Thyroid gland (tissue), 4 donors: ENCODE measurements at places on chromosomes 16 and 17. TPM values are rescaled to one million over a fixed set of nuclear protein-coding genes. Genes with fewer than 3 reads are reported as not detected.

POLR3E gene
- total RNA-seq = 85.2 TPM

KRTAP1-5 gene
- not detected for total RNA-seq

GRCh38 chr16:22670551-22671041 is 143.4 kb upstream of the HS3ST2 start:
- no peaks in the 10 kb centered on the region for H3K27me3 ChIP-seq
- DNase-seq = no peak
- no peak overlapping the region for H3K27ac ChIP-seq
- H3K36me3 ChIP-seq = no peaks in the 10 kb centered on the region
- H3K4me1 ChIP-seq = no peaks in the 10 kb centered on the region

- H3K36me3 ChIP-seq = no peaks in the 10 kb centered on the region
- H3K4me1 ChIP-seq = no peaks in the 10 kb centered on the region
- no peak for DNase-seq
- no peak overlapping the region for H3K4me3 ChIP-seq
- H3K27me3 ChIP-seq = no peaks in the 10 kb centered on the region
Measured at GRCh38 chr16:79985606-79986005, 385.1 kb upstream of the MAF start.

KRTAP1-1 gene
- total RNA-seq = not detected

- no peaks in the 10 kb centered on the region for H3K4me1 ChIP-seq
- no peak overlapping the region for H3K27ac ChIP-seq
- H3K36me3 ChIP-seq = no peaks in the 10 kb centered on the region
- H3K4me3 ChIP-seq = no peak overlapping the region
Measured at GRCh38 chr17:27265333-27265732, 28.6 kb upstream of the WSB1 start.

DNA sequence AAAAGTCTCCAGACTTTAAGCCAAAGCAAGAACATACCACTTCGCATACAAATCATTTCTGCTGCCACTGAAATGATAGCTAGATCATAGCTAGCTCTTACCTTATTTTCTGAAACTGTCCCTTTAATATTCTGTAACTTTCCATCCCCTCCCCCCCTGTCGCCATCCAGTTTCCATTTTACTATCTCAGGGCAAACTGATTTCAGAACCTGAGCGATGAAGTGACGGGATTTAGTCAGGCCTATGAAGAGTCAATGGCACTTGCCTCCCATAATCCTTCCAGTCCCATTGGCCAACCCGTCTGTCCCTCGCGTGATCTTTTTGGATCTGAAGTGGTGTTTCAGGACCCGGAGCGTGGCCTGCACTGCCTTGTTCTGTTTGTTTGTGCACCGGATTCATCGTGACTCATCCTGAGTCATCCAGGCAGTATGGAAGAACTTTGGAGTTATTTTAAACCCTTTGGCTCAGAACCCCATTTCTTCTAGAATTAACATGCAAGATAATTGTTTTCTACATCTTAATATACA is 199.8 kb upstream of the CHMP6 start:
- H3K4me3 ChIP-seq = no peak overlapping the region
- no peaks in the 10 kb centered on the region for H3K27me3 ChIP-seq
- DNase-seq = peak; percentile 32
- peaks cover 35% of the 10 kb centered on the region for H3K4me1 ChIP-seq
- H3K36me3 ChIP-seq = no peaks in the 10 kb centered on the region
- peak overlapping the region; percentile 34 for H3K27ac ChIP-seq

FSCN2 gene
- total RNA-seq = 19.7 TPM

DNA sequence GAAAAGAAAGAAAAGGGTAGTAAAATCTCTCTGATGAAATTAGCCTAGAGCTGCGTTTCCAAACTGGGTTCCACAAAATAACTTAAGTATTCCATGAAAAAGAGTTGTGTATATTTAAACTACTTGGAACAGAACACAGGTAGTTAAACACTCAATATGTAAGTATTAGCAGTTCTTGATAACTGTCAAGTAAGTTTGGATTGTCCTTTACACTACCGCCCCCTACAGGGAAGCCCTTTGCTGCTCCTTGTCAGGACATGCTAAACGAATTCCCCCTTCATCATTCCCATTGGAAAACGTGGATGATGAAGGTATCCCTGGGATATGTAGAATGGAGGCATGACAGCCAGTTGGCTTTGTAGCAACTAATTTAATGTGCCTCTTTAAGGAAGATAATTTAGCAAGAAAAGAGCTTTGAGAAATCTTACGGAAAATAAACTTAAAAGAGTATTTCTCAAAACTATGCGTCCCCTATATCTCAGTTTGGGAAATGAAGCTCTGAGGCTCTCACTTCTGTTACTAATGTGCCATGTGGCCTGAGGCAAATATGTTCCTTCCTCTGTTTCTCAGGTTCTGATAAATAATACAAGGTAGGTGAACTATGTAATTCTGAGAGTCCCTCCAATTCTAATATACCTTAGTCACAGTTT is 18.8 kb downstream of the NCBP3 start:
- peak; percentile 41 for DNase-seq
- peaks cover 13% of the 10 kb centered on the region for H3K4me1 ChIP-seq
- no peaks in the 10 kb centered on the region for H3K27me3 ChIP-seq
- no peak overlapping the region for H3K4me3 ChIP-seq
- H3K27ac ChIP-seq = peak overlapping the region; percentile 66
- peaks cover 34% of the 10 kb centered on the region for H3K36me3 ChIP-seq

DNA sequence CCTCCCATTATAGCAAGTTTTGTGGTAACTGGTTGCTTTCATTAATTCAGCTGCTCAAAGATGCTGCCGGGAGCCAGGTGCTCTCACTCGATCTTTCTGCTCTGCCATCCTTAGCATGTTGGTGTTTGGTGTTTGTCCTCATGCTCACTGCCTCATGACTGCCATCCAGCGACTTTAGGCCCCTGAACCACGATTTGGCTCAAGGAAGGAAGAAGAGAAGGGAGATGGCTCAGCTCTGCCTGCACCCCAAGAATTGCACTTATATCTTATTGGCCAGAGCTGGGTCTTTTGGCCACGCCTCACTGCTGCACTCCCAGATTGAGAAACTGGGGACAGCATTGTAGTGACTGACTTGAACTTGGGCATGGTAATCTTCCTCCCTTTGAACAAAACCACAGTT is 52.7 kb downstream of the ARSG start:
- H3K36me3 ChIP-seq = no peaks in the 10 kb centered on the region
- no peak for DNase-seq
- H3K4me3 ChIP-seq = no peak overlapping the region
- H3K27me3 ChIP-seq = no peaks in the 10 kb centered on the region

DNA sequence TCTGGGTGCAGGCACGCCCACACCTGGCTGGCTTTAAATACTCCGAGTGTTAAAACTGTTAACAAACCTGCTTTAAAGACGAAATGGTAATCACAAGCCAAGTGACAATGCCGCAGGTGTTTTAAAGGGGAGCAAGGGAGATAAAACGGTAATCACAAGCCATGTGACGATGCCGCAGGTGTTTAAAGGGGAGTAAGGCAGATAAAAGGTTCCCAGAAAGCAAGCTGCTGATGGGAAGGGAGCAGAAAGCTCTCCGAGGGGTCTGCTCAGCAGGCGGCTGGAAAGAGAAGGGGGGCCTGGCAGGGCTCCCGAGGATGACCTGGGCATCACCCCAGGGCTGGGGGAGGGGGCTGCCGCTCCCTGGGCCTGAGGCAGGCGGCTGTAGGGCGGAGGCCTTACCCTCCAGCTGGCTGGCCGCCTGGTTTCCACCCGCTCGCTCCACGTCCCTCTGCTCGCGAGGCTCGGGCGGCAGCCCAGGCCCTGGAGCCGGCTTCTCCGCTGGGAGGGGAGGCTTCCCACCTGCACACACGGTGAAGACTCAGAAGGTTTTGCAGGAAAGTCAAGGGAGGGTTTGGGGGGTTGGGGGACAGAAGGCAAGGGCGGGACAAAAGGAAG is 12.1 kb downstream of the NDUFAF8 start:
- peaks cover 27% of the 10 kb centered on the region for H3K36me3 ChIP-seq
- H3K4me3 ChIP-seq = no peak overlapping the region
- no peaks in the 10 kb centered on the region for H3K27me3 ChIP-seq

GRCh38 chr17:61750656-61751055 is 112.7 kb downstream of the BRIP1 start:
- H3K4me1 ChIP-seq = no peaks in the 10 kb centered on the region
- no peaks in the 10 kb centered on the region for H3K27me3 ChIP-seq
- no peak overlapping the region for H3K4me3 ChIP-seq
- no peak for DNase-seq

DNA sequence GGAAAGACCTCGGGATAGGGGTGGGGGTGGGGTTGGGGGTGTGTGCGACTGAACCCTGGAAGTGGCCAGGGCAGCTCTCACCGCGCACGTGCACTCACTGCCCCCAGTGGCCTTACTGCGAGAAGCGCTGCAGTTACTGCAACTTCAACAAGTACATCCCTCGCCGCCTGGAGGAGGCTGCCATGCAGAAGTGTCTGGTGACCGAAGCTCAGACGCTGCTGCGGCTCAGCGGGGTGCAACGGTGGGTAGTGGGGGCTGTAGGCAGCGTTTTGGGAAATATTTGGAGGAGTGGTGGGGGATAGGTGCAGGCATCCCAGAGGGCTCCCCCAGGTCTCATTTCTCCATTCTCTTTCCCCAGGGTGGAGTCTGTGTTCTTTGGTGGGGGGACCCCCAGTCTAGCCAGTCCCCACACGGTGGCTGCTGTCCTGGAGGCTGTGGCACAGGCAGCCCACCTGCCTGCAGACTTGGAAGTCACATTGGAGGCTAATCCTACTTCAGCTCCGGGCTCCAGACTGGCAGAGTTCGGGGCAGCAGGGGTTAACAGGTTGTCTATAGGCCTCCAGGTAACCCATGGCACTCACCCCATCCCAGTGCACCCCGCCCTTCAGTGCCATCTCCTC is 972 bp downstream of the RSAD1 start:
- no peak overlapping the region for H3K4me3 ChIP-seq
- H3K36me3 ChIP-seq = no peaks in the 10 kb centered on the region
- peak overlapping the region; percentile 86 for H3K27ac ChIP-seq
- peaks cover 35% of the 10 kb centered on the region for H3K4me1 ChIP-seq
- no peaks in the 10 kb centered on the region for H3K27me3 ChIP-seq

- H3K4me3 ChIP-seq = peak overlapping the region; percentile 71
- peaks cover 17% of the 10 kb centered on the region for H3K4me1 ChIP-seq
- H3K36me3 ChIP-seq = no peaks in the 10 kb centered on the region
- no peak overlapping the region for H3K27ac ChIP-seq
- DNase-seq = no peak
Measured at GRCh38 chr16:87765473-87765775, 362 bp downstream of the KLHDC4 start.

FBXW10B gene
- 5.7 TPM for total RNA-seq

DNA sequence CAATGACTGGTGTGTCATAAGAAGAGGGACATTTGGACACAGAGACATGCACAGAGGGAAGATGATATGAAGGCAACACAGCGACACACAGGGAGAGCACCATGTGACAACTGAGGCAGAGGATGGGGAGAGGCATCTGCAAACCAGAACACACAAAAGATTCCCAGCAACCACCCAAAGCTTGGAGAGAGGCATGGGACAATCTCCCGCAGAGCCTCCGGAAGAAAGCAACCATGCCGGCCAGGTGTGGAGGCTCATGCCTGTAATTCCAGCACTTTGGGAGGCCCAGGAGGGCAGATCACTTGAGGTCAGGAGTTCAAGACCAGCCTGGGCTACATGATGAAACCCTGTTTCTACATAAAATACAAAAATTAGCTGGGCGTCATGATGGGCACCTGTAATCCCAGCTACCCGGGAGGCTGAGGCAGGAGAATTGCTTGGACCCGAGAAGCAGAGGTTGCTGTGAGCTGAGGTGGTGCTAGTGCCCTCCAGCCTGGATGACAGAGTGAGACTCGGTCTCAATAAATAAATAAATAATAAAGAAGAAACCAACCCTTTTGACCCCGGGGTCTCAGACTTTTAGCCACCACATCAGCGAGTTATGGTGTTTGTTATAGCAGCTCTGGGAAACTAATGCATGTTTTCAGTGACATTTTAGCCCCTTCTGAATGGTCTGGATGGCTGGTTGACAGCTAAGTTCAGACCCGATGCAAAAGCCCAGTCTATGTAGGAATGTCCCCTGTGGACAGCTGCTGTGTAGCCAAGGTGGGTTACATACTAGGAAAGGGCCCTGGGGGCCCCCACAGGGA is 13.8 kb upstream of the PLCG2 start:
- no peak for DNase-seq
- no peaks in the 10 kb centered on the region for H3K27me3 ChIP-seq
- H3K4me1 ChIP-seq = no peaks in the 10 kb centered on the region
- H3K36me3 ChIP-seq = no peaks in the 10 kb centered on the region
- no peak overlapping the region for H3K4me3 ChIP-seq

NOD2 gene
- 0.40 TPM for total RNA-seq

DNA sequence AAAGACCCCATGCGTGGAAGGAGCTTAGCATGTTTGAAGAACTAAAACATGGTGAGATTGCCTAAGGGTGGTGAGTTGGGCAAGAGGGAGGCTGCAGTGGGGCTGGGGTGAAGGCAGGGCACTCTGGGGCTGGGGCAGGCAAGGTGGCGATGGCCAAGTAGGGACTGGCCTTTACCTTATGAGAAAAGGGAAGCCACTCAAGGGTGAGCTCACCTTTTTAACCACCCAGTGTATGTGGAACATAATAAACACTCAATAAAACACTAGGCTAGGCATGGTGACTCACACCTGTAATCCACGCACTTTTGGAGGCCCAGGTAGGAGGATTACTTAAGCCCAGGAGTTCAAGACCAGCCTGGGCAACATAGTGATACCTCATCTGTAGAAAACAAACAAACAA is 37.7 kb downstream of the LYRM9 start:
- no peak for DNase-seq
- H3K4me3 ChIP-seq = no peak overlapping the region
- no peaks in the 10 kb centered on the region for H3K27me3 ChIP-seq
- H3K4me1 ChIP-seq = no peaks in the 10 kb centered on the region
- H3K27ac ChIP-seq = no peak overlapping the region

KRT32 gene
- not detected for total RNA-seq

DNA sequence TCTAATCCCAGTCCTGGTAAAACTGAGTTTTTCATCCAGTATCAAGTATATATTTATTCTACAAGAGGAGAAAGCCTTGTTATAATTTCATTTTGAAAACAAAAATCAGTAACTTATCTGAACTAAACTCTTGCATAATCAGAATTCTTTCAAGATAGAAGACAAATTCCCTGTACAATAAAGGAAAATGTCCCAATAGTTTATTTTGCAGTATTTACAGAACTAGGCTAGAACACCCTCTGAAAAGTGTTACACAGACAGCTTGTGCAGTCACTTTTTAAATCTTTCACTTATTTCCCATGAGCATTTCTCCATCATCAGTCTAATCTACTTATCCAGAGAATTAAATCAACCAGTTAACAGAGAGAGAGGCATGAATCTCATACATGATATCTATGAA is 48.5 kb downstream of the SPOP start:
- no peaks in the 10 kb centered on the region for H3K36me3 ChIP-seq
- H3K4me1 ChIP-seq = peaks cover 19% of the 10 kb centered on the region
- H3K27ac ChIP-seq = no peak overlapping the region
- no peak for DNase-seq

TPPP3 gene
- total RNA-seq = 0.81 TPM

KRTAP2-1 gene
- not detected for total RNA-seq

FBXW10 gene
- total RNA-seq = 0.88 TPM
